ENCODE measurements at places on chromosomes 1 and 21.

GRCh38 chr1:108082001-108082400, 117.0 kb upstream of the VAV3 start:
- DNase-seq = no peak

DNA sequence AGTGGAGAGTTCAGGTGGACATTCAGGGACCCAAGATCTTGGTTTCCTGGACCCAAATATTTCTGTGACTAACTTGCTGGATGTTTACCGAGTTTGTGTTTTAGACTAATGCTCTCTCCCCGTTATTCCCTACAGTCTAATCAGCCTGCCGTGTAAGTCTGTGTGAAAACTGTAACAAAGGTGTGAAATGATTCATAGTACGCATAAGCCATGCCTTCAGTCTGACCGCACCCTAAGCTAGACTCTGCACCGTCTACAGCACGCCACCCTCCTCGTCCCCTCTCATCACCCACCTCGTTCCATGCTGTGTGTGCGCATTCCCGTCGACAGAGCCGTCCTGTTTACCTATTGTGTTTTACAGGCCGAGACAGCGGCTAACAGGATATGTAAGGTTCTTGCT, 50.5 kb downstream of the ACTN2 start:
- no peak for DNase-seq

DNA sequence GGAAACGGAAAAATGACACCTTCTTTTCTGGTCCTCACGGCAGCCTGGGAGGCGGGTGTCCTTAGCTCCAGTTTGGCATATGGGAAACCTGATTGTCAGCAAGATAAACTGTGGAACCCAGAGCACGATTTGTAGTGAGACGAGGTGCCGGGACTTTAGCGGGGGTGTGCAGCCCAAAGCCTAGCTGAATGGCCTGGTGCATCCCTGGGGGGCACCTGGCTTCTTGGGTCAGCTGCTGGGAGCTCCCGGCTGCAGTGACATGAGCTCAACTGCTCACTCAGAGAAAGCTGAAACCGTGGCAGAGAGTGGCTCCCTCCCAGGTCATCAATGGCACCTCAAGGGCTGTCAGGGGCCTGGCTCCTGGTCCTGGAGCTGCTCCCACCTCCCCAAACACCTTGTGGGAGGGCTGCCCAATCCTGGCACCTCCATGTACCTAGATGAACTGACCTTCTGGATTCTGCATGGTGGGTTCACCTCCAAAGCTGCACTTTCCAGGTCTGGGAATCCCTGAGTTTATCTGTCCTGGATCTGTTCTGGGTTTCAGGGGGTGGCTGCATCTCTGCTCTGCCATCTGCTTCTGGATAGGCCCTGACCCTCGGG, 260.5 kb downstream of the MATN1 start:
- DNase-seq = no peak

DNA sequence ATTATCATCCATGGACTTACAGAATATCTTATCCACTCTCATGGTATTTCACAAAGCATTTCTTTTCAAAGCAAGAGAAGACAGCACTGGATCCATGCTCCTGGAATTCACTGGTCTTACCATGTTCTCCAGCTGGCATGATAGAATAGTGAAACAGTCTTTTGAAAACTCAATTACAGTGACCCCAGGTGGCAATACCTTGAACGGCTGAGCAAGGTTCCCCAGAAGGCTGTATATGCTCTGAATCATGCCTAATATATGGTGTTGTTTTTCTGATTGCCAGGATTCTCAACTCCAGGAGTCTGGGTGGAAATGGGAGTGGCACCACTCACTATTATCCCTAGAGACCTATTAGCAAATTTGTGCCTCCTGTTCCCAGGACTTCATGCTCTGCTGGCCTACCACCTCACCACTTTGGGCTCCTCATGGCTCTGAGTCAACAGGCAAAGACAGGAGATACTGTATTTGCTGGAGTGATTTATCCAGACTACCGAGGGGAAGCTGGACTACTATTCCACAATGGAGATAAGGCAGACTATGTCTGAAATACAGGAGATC, 87.6 kb downstream of the CATSPERE start:
- DNase-seq = no peak

GRCh38 chr1:93663208-93663614, 18.4 kb downstream of the BCAR3 start:
- DNase-seq = no peak

All from adipocyte (in vitro differentiated cells).